ENCODE measurements at places on chromosomes 6 and 20.

GRCh38 chr6:16671302-16672289 is 89.7 kb downstream of the ATXN1 start:
- DNase-seq, result no peak

DNA sequence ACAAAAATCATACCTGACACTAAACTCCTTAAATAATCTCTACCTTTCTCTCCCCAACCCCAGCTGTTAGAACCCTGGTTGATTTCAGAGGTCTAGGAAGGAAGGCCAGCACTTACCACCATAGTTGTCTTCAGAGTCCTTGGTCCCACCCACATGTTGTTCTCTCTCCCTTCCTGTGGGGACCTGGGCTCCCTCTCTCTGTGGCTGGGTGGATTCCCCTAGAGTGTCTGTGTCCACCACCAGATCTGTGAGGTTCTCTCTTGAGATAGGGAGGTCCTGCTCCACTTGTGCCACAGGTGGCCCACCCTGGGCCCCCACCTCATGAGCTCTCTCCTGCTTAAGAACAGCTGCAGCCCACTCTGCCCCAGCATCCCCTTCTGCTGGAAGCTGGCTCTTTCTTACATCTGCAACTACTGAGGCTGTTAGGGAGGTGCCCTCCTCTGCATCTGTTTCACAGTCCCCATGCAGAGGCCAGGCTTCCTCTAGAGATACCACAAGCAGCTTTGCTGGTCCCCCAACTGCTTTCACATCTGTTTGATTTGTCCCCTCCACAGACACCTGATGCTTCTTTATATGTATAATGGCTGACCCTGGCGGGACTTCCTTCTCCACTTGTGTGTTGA is 5.2 kb downstream of the MDC1 start:
- no peak for DNase-seq

DNA sequence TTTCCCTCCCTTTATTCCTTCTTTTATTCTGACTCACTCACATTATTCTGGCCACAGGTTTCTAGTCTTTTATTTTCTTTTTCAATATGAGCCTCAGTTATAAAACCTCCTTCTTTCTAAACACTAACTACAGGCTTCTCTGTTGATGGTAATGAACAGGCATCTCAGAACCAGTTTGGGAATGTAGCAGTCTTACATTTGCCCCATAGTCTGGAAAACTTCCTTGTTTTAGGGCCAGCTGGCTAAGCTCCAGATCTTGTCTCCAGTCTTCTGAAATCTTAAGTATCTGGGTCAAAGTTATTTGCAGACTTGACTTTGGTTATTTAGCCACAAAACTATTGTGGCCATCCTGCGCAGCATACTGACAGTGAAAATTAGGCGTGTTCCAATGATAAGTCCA is 97.0 kb upstream of the MAN1A1 start:
- DNase-seq, result peak; percentile 69

DNA sequence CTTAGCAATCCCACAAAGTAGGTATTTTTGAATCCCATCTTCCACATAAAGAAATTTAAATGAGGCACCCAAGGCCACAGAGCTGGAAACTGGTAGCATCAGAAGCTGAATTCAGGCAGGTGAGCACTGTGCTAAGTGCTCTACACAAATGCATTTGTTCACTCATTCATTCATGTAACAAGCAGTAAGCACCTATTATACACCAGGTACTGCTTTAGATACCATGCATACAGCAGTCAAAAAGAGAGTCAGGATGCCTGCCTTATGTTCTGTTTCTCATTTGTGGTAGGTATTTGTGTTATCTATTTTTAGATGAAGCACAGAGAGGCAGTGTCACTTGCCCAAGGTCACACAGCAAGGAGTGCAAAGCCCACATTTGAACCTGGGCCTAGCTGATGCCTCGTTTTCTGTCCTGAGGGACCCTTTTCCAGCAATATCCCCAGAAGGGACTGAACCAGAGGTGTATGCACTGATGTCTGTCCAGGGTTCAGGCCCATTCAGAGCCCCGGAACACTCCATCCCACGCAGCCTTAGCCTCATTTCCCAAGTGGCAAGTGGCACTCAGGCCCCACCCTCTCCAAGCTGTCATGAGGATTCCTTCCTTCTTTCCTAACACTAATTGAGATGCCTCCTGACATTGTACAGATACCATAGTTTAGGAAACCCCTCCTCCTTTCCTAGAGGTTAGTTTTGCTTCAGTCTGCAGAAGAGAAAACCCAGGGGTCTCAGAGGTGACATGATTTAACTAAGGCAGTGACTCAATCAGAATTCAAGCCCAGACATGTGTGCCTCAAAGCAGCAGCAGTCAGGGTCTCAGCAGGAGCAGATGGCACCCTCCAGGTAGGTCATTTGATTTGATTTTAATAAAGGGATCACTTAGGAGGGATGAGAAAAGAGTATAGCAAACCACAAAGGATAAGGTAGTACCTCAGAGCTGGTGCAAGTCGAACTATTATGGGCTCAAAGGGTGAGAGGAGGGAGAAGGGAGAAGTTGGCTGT is 61.2 kb upstream of the SIRPA start:
- DNase-seq, result no peak

DNA sequence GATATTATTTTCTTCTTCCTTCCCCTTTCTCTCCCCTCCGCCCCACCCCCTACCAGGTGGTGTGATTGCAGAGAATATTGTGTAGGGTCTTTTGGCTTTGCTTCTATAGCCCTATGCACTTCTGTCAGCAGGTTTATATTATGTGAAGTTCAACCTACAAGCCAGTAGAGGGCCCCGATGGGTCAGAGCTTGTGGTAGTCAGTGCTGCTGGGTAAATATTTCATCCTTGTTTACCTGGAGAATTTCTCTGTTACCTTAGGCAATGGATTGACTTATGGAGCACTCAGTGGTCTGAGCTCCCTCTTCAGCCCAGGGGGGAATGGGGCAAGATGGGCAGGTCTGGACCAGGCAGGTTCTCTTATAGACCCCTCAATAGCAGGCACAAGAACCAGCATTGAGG is 720.9 kb downstream of the GRIK2 start:
- DNase-seq, result no peak

- DNase-seq, result peak; percentile 51
Measured at GRCh38 chr6:168964138-168964835, 289.4 kb downstream of the THBS2 start.

DNA sequence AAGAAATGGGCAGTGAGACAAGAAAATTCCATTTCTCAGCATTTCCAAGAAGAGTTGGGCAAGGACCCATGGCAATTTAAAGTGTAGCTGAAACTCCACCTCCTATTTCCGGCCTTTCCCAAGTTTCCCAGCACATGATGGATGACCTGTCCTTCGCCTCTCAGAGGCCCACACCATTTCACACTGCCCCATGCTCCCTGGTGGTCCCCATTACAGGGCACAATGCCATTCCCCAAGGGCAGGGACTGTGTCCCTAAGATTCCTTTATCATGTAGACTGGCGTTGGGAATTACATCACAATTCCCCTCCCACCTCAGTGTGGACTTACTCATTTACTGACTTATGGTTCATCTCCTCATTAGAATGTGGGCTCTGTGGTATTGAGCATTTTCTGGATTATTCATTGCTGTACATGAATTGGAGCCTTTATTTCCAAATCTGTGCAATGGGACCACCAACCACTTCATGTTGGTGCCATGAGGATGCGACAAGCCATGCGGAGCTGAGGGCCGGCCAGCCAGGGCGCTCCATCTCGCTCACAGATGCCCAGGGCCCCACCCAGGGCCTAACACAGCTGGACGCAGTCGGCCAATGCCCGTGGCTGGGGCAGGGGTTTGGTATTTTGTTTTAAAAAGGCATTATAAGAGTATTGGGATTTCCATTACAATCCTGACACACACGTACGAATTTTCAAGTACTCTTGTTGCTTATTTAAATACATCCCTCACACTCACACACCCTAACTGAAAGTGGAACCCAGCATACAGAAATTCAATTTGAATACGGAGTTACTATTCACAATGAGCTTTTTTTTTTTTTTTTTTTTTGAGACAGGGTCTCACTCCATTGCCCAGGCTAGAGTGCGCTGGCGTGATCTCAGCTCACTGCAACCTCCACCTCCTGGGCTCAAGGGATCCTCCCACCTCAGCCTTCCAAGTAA is 5.4 kb downstream of the ACSS1 start:
- DNase-seq, result no peak

- peak; percentile 34 for DNase-seq
Measured at GRCh38 chr6:91704531-91704930, 1117.7 kb upstream of the MAP3K7 start.

DNA sequence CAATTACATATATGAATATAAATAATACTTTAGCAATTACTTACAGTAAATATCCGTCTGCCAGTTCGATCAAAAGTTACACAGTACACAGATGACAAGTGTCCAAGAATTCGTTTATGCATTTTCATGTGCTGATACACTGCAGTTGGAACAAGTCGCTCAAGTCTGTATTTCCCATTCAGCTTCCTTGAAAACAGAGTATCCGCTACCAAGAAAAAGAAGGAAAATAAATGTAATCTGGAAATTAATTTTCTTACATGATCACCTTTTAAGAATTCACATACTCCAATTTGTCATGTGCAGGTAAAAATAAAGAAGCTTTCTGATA is 35.3 kb downstream of the PHIP start:
- DNase-seq, result no peak

DNA sequence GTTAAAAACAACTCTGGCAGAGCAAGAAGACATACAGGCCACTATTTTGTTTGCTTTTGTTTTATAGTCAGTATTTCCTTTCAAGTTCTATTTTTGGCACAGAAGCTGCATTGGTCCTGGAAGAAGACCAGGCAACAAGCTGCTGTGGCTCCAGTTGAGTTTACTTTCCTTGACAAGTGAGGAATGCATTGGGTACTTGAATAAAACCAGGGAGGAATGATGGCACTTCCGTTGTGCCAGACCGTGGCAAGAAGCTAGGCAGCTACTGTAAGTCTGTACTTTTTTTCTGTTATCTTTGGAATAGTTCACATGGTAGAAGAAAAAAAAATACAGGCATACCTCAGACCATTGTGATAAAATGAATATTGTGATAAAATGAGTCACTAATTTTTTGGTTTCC is 66.3 kb downstream of the NCOA3 start:
- DNase-seq, result no peak

DNA sequence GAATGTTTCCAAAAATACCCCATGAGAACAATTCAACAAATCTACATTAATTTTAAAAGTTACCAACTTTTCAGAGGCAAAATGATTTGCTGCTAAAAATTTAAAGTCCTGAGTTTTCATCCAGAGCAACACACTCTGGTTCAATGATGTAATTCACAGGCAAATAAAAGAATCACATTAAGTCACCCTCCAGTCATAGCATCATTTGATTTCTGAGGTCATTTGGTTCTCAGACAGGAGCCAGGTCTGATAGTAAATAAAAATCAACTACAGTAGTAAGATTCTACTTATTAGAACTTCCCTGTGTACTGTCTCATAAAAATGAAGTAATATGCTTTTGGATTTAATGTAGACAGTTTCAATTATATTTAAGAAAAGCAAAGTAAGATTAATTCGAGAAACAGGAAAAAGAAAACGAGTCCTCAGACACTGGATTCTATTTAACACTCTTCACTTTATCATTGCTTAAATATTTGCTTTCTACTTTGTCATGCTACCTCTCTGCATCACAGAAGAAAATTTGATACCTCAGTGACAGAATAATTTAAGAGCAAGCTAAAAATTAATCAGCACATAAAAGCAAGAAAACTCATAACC is 25.8 kb downstream of the MAP7 start:
- DNase-seq, result no peak

DNA sequence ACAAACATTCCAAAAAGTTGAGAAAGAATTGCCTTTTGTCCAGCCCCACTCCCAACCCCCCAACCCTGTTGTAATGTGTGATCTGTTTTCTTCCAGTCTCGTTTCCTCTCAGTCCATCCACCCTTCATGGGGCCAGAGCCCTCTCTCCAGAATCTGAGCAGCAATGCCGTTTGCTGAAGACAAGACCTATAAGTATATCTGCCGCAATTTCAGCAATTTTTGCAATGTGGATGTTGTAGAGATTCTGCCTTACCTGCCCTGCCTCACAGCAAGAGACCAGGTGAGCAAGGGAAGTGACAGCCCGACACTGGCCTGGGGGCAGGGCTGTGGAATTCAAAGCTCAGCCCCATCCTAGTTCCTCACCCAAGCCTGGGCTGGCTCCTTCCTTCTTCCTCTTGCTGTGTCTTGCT is 7.8 kb downstream of the MAVS start:
- no peak for DNase-seq

- DNase-seq, result no peak
Measured at GRCh38 chr6:37202788-37203491, 33.0 kb downstream of the PIM1 start.

GRCh38 chr20:13397300-13397724 is 176.2 kb downstream of the ISM1 start:
- DNase-seq, result peak; percentile 27

GRCh38 chr6:4180652-4181255 is 45.4 kb upstream of the ECI2 start:
- no peak for DNase-seq

DNA sequence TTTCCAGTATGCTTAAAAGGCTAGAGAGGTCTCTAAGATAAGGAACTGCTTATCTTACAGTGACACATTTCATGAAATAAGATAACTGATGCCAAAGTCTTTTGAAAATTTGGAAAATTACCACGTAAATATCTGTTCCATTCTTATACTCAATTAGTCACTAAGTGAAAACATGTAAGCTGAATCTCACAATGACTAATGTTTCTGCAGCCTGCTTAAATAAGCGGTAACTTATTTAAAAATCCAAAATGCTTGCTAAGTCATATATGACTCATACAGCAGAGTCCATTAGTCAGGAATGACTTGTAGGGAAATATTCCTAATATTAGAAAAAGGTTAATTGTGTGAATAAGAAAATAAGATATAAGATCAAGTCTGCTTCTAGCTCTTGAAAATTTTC is 27.8 kb upstream of the LGSN start:
- peak; percentile 68 for DNase-seq

GRCh38 chr20:43844778-43845614 is 69.7 kb upstream of the TOX2 start:
- peak; percentile 83 for DNase-seq

DNA sequence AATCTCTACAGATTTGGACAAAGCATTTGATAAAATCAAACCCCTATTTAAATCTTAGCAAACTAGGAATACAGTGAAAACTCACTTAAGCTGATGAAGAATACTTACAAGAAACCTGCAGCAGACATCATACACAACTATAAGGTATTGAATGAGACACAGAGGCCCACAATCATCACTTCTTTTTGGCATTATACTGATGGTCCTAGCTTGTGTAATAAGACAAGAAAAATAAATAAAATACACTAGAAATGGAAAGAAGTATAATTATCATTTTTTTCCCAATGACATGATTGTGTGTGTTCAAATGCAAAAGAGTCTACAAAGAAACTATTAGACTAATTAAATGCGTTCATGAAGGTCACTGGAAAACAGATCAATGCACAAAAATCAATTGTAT is 8.8 kb upstream of the OR2B6 start:
- no peak for DNase-seq
